ENCODE measurements at places on chromosomes 4 and X. TPM values are rescaled to one million over a fixed set of nuclear protein-coding genes. Genes with fewer than 3 reads are reported as not detected.
A peak's percentile ranks its signal among the peaks of the same experiment; 100 is the strongest.

Gene MAGEC1
- not detected for total RNA-seq

Gene LEF1
- 3.1 TPM for total RNA-seq

GRCh38 chr4:118035309-118035708 is 1.0 kb downstream of the NDST3 start:
- DNase-seq = no peak

DNA sequence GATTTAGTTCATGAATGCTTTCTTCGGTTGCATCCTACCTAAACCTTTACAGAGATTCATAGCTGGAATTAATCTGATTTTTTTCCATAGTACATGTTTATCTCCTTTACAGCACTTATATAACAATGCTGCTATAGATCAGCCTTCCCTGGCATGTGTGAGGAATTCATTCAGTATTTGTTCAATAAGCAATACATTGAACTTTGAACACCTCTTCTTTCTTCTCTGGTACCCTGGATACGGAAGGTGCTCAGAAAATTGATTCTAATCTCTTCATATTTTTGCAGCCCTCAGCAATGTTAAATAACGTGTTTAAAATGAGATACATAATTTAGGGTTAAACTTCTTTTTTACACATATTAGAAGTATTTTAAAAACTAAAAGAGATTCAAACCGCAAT is 467.4 kb downstream of the TRIML1 start:
- DNase-seq = no peak

DNA sequence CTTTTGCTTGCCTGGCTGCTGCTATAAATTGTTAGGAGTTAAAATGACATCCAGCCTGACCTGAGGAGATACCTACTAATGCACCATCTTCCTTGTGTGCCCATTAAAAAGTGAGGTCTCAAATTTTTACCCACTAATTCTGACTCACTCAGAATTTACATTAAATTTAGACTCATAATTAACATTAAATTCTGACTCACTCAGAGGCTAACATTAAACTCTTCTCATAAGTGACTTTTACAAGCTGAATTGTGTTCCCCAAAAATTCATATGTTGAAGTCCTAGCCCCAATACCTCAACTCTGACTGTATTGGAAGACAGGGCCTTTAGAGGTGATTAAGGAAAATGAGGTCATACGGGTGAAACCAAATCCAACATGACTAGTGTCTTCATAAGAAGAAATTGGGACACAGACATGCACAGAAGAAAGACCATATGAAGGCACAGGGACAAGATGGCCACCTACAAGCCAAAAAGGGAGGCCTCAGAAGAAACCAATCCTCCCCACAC is 11.8 kb downstream of the CASP6 start:
- no peak for DNase-seq

GRCh38 chrX:87517571-87518141 is at the start of gene KLHL4:
Gene KLHL4 (plus strand): TSS chrX:87517802. CDS start chrX:87517894, 92 bp downstream.
- DNase-seq = peak; percentile 55

GRCh38 chrX:10992110-10992509 is 119.0 kb upstream of the HCCS start:
- DNase-seq = no peak

Gene ADH1A
- total RNA-seq = 11.8 TPM

DNA sequence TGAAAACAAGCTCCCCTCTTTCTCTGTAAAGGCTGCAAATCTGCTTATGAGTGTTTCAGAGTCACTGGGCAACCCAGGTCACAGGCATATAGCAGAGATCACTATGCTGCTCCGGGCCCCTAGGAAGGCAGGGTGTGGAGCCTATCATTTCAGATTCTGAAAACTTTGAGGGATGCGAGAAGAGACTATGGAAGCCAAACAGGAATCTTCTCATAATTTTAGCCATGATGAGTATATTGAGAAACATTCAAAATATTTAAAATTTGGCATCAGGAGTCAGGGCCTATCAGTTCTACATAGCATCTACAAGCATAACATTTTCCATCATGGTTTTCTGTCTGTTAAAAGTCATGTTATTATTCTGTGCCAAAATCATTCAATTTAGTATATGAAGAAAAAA is 61.7 kb upstream of the ATXN3L start:
- DNase-seq = no peak

DNA sequence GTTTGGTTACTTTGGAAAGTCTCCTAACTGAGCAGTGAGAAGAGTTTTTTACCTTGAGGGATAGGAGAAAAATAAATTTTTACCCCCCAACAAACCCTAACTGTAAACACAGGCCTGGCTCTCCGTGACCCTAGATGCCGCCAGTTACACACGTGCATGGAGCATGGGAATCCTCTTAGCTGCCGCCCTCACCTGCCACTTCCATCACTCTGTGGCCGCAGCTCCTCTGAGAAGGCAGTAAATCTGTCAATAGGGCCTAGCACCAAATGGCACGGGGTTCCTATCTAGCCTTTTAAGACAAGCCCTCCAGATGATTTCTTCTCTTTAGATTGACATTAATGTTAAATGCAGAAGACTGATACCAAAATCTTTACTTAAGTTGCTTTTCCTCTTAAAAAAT is 330.3 kb upstream of the FAM241A start:
- DNase-seq = no peak

DNA sequence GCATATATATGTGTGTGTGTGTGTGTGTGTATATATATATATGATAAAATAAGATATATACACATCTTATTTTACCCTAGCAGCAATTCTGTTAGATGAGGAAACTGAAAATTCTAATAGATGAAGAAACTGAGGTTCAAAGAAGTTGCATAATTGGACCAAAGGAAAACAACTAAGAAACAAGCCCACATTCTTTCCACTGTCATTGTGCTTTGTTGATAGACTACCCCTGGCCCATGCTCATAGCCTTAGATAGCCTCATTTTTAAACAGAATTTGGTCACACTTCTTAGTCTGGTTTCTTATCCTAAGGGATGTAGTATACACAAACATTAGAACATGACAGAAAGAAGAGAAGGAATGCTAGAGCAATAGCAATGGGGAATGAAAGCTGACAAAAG is 138.8 kb downstream of the NDST3 start:
- no peak for DNase-seq

- DNase-seq = no peak
These were observed 163.9 kb downstream of the RBM46 start for GRCh38 chr4:154944996-154945395.

DNA sequence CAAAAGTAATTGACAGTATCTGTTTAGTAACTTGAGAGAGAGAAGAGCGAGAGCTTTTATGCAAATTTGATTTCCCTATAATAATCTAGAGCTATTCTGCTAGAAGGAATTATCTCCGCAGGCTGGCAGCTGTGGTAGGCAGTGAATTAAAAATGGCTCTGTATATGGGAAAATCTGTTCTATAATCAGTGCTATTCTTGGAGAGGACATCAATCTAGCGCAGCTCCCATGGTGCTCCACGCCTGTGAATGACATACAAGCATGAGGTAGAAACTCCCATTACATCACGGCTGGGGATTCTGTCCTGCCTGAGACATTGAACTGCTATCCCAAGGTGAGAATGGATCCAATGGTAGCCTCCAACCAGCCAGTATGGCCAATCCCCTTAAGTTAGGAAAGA is 179.0 kb downstream of the DHX15 start:
- no peak for DNase-seq

Measured in mesenteric fat pad (tissue), 1 donor.